ENCODE measurements at places on chromosomes 3 and 15.

DNA sequence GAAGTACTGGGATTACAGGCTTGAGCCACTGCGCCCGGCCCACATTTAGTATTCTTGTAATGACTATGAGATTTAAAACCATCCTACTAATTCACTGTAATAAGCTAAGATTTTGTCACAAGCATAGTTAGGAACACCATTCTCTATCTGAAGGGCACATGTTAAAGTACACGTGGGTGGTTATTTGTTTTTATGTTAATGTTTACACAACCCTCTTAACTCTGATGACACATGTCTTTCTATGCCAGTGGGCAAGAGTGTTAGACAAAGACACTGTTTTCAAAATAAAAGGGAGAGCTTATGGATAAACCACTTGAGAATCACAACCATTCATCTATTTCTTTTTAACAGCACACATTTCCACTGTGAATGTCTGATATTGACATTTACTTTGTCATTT is 537.6 kb upstream of the IL12A start:
- DNase-seq: no peak

DNA sequence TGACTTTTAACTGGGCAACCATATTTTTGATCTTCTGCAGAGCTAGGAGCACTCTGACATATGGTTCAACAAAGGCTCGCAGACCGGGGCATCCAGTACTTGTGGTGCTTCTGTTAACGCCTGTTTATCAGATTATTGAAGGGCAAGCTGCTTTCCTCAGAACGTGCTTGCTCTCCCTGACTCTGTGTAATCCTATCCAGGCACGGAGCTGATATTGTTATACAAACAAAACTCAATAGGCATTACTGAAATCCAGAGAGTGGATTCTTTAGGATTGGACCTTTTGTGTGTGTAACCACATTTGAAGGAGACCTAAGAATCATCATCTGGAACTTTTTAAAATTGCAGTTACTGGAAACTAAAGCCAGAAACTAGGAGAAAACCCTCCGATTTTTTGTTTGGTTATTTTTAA is 246.5 kb downstream of the PTPRG start:
- no peak for DNase-seq

- no peak for DNase-seq
These were observed 175.2 kb downstream of the ALDH1A2 start for GRCh38 chr15:57890351-57890750.

- DNase-seq: no peak
These were observed 406 bp upstream of the MPI start for GRCh38 chr15:74889390-74889882.

- no peak for DNase-seq
These were observed 7.0 kb upstream of the PODXL2 start for GRCh38 chr3:127622031-127622430.

GRCh38 chr3:15060029-15060428 is 5.1 kb downstream of the MRPS25 start:
- no peak for DNase-seq

DNA sequence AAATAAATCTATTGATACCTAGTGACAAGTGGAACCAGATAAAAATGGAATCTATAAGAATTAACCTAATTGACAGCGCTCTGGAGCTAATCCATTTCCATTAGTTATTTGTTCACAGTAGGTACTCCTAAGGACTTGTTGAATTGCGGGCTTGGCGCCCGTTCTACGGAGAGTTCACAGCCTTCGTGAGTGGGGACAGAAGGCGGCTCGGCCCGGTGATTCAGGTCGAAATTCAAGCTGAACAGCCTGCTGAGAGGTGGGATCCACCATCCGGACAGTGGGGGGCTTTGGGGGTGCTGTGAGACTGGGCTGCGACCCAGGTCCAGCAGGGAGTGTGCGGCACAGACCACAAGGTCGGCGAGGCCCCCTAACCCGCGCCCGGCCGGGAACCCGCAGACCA is 779 bp upstream of the CTNNB1 start:
- DNase-seq: no peak

- peak; percentile 57 for DNase-seq
These were observed 1.9 kb upstream of the PLCD1 start for GRCh38 chr3:38031022-38031994.

DNA sequence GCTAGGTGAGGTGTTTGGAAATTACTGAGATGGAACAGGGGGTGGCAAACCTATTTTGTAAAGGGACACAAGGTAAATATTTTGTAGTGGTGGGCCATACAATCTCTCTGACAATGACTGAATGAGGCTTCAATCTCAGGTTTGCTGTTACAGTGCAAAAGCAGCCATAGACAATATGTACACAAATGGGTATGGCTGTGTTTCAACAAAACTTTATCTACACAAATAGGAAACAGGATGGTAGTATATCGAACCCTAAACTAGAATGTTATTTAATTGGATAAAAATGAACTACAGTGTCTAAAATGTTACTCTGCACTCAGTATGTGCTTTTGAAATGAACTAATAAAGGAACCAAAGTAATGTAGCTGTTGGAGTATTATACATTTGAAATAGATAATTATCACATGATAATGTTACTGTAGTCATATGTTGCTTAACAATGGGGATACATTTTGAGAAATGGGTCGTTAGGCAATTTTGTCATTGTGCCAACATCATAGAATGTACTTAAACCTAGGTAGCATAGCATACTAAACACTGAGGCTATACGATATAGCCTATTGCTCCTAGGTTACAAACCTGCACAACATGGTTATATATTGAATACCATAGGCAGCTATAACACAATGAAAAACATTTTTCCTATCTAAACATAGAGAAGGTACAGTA is 495.2 kb upstream of the TBL1XR1 start:
- DNase-seq: no peak

- no peak for DNase-seq
These were observed 32.8 kb downstream of the FRMD4B start for GRCh38 chr3:69353088-69353478.

GRCh38 chr3:34312684-34313083 is 514.3 kb downstream of the PDCD6IP start:
- DNase-seq: no peak

GRCh38 chr3:44516230-44516629 is 38.8 kb upstream of the ZNF445 start:
- DNase-seq: no peak

GRCh38 chr15:59372352-59373211 is at the start of gene MYO1E:
TSS of gene MYO1E (minus strand) at chr15:59372871. CDS start at chr15:59372500, 371 bp downstream.
- no peak for DNase-seq

GRCh38 chr3:59821274-59821673 is 771.4 kb upstream of the CFAP20DC start:
- no peak for DNase-seq

DNA sequence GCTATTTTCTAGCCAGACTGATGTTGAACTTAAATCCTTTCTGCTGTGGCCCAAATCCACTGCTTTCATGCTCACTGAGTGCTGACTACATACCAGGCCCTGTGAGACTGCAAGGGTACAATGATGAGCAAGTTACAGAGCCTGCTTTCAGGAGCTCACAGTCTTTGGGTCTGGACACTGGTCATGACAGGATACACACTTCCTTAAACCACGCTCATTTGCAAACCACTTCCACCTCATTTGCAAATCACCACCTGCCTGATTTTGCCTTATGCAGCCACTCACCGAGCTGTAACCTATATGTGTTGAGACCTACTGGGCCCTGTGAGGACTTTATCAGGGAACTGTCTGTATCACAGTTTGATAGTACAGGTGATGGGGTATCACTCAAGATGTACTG is 50.2 kb upstream of the LRRC58 start:
- DNase-seq: no peak

GRCh38 chr15:31500766-31501449 is 174.3 kb downstream of the KLF13 start:
- DNase-seq: no peak

- DNase-seq: no peak
These were observed 17.7 kb downstream of the GOLGA8S start for GRCh38 chr15:23372284-23372683.

- DNase-seq: peak; percentile 67
These were observed 449 bp downstream of the RAF1 start for GRCh38 chr3:12663401-12663935.

- DNase-seq: no peak
These were observed 52.7 kb downstream of the SLC25A36 start for GRCh38 chr3:140994316-140994715.
